ENCODE measurements at places on chromosomes 5 and 9.
A peak's percentile ranks its signal among the peaks of the same experiment; 100 is the strongest.

- no peak for DNase-seq
These were observed 161.5 kb downstream of the ENTREP1 start for GRCh38 chr9:69486498-69486897.

DNA sequence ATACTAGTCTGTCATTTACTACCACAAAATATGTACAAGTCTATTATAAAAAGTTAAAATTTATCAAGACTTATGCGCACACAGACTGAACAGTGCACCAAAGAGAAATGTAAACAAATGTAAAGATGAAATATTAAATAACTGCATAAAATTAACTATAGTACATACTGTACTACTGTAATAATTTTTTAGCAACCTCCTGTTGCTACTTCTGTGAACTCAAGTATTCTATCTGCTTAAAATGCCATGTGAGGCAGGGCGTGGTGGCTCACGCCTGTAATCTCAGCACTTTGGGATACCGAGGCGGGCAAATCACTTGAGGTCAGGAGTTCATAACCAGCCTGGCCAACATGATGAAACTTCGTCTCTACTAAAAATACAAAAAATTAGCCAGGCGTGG is 13.8 kb upstream of the ISOC1 start:
- DNase-seq, result no peak

DNA sequence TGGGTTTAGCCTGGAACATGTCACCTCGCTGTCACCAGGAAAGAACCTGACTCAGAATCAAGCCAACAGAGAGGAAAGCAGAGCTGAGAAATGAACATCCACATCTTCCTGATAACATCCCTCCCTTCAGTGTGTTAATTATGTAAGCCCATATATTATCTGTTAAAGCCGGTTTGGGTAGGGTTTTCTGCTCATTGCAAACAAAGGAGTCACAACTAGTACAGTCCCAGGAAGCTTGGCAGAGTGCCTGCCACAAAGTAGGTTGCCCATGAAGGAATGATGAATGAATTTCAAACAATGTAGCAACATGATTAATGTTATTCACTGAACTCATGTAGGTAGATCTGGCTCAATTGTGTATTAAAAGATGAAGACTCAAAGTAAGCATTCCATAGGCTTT is 10.4 kb upstream of the PPARGC1B start:
- DNase-seq, result peak; percentile 21

DNA sequence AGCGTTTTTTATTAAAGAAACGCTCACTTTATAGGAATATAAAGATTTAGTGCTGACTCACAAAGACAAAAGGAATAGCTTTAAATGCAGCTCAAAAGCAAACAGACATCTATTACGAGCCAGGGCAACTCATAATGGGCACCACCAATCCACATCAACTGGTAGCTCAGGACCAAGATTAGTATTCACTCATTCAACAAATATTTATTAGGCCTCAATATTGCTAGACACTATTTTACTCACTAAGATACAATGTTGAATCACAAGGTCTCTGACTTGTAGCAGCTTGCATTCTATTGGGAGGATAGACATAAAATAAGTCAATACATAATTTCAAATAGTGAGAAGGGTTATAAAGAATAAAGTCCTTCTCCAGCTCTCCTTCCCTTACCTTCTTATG is 8.0 kb upstream of the MAN2A1 start:
- no peak for DNase-seq

GRCh38 chr5:132776131-132776937 is 705 bp downstream of the SEPTIN8 start:
- DNase-seq, result peak; percentile 75

DNA sequence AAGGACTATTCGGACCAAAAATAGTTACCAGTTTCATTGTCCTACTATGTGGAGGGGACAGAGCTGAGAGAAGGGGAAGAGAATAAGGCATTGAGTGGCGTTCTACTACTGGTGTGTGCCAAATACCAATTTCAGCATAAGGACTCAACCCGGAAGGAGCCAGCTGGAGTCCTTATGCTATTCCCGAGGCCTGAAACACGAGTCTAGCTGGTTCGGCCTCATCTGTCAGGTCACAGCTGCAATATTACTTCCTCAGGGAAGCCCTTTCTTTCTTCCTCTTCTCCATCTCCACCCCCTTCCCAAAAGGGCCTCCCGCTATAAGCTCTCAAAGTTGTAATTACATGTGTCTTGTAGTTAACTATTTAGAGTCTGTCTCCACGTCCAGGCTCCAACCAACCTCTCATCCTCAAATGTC is 20.5 kb upstream of the FER start:
- peak; percentile 50 for DNase-seq

DNA sequence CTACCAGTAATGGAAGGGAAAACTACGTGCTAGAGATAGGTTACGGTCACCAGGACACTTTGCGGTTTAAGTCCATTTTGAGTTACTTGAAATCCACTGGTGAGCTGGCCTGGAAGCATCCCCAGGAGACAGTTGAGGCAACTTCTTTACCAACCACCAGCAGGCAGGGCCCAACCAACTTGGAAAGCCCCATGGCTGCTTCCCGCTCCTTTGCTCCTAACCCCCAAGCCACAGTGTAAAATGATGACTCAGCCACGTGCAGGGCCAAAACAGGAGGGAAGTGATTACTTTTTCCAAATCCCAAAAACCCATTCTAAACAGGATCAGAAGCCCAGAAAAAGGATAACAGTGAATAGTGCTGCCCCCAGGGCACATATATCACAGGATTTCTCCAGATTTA is 87.4 kb downstream of the PAX5 start:
- DNase-seq, result no peak

- no peak for DNase-seq
These were observed 141.6 kb downstream of the GHR start for GRCh38 chr5:42564689-42565356.

DNA sequence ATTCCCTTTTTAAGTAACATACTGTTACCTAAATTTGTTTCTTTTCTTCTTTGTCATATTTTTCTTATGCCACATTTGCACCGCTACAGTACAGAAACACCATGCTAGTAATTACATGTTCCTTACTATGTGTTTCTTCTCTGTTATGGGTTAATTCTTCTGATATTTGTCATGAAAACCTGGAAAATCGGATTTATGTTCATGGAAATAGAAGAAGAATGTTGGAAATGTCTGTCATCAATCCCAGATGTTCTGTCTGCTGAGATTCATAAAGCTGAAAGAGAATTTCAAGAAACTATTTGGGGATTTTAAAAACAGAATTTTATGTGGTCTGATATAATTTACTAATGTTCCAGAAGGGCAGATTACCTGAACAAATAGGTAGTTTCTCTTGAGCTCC is 305.2 kb upstream of the NREP start:
- DNase-seq, result no peak

- DNase-seq, result no peak
These were observed 241.7 kb downstream of the DOCK8 start for GRCh38 chr9:456365-456764.

GRCh38 chr5:113202746-113203716 is 226.4 kb downstream of the DCP2 start:
- no peak for DNase-seq

- DNase-seq, result peak; percentile 13
These were observed 228.2 kb downstream of the TLE1 start for GRCh38 chr9:81461196-81461595.
